ENCODE measurements at places on chromosomes 7 and 10. TPM values are rescaled to one million over a fixed set of nuclear protein-coding genes. Genes with fewer than 3 reads are reported as not detected.
A peak's percentile ranks its signal among the peaks of the same experiment; 100 is the strongest.

- no peak for DNase-seq
Observed at GRCh38 chr7:46363688-46364087, 442.6 kb upstream of the IGFBP3 start.

Gene TLX1
- total RNA-seq, result not detected

- DNase-seq, result no peak
Observed at GRCh38 chr10:104324221-104324686, 14.0 kb downstream of the ITPRIP start.

Gene VAX1
- not detected for total RNA-seq

Gene ACTL6B
- not detected for total RNA-seq

DNA sequence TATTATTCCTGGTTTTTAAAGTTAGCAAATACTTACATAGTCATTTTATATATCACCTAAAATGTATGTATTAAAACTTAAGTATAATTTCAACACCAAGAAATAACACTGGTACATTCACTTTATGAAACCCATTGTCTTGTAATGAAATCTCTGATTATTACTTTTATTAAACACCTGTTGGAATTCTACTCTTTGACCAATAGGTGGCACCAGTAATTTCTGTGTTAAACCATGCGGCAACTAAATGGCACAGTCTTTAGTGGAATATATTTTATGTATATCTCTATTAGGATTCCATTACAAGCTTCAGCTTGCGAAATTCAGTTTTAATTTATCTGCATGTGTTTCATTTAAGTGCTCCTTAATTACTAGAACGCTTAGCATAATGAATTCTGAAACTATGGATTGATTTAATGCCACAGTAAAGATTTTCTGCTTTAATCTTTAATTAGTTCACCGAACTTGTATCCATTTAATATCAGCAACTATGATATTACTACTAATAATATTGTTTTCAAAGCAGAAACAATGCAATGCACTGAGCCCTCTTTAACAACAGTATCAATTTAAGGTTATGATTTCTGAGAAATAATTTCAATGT, 181.3 kb downstream of the MAGI2 start:
- DNase-seq, result peak; percentile 74

Gene PON1
- not detected for total RNA-seq

GRCh38 chr7:82423446-82423845, 20.1 kb downstream of the CACNA2D1 start:
- peak; percentile 27 for DNase-seq

DNA sequence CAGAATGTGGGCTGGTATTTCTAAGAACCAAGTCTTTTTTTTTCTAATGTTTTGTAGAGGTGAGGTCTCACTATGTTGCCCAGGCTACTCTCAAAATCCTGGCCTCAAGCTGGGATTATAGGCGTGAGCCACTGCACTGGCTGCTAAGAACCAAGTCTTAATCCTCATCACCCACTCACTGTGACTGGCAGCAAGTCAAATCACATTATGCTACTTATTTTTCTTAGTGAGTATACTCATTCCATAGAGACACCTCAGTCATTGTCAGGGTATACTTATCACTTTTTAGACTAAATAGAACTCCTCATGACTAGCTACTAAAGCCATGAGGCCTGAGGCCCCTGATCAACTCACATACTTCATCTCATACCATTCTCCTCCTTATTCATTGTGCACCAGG, 116.1 kb downstream of the STRA8 start:
- DNase-seq, result peak; percentile 41

Measured in fibroblast of the aortic adventitia (primary cell).